ENCODE measurements at places on chromosomes 4 and X.

GRCh38 chr4:151649479-151649878, 111.3 kb downstream of the GATB start:
- DNase-seq = no peak

- no peak for DNase-seq
Measured at GRCh38 chrX:121641560-121641959, 594.1 kb downstream of the GLUD2 start.

DNA sequence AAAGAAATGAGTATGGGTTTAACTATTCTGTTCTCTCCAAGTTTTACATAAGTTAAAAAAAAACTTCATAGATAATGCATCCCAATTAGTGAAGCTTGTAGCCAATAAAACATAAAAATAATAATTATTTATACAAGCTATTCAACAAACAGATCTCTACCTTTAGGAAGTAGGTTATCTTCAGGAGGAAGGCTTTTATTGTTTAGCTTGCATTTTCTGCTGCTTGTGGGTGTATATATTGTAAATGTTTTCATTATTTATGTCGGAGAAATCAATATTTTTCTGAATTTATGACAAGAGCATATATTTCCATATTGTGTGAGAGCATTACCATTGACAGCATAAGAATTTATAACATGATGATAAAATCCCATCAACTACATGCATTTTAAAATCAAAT, 208.3 kb downstream of the TRAM1L1 start:
- DNase-seq = no peak

- DNase-seq = no peak
Measured at GRCh38 chr4:3252831-3253641, 4.1 kb downstream of the MSANTD1 start.

GRCh38 chr4:186021461-186022167, 47.3 kb upstream of the TLR3 start:
- no peak for DNase-seq

DNA sequence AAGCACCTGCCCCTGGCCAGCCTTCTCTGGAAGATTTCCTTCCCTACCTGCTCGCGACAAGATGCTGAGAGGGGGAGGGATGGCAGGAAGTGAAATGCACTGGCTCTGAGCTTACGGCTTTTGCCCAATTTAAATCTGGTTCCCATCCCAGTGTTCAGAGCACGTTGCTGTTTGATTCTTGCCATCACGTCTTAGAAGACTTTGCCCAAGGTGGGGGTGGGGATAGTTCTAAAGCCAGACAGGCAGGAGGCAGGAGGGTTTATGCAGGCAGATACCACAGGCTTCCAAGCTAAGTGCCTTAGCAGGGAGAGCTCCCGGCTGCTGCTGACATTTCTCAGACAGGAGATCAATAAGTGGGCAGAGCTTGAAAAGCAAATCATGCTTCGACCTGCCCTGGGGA, 393.9 kb downstream of the MID1IP1 start:
- no peak for DNase-seq

- peak; percentile 26 for DNase-seq
Measured at GRCh38 chrX:47634871-47635575, 5.3 kb upstream of the CFP start.

DNA sequence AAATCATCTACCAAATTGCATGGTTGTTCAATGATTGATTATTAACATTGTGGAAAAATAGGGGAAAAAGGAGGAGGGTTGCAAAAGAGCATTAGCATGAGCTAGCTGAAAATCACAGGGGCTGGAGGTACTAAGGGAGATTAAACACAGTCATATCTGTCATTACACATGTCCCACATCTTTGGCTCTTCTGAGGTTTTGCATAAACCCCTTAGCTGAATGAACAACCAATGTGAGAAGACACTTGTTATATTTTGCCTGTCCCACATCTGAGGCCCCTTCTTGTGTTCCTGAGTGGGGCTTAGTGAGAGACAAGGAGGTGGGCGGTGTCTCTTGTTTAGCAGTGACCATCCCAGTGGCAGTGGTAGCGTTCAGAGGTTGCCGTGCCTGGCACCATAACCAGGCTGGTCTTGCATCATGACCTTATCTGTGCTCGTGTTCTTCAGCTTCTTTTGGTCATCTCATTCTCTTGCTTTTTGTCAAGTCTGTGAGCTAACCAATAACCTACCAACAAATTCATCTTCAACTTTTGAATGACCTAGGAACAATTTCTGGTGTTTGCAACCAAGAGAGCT, 95.6 kb downstream of the MID1IP1 start:
- DNase-seq = no peak

DNA sequence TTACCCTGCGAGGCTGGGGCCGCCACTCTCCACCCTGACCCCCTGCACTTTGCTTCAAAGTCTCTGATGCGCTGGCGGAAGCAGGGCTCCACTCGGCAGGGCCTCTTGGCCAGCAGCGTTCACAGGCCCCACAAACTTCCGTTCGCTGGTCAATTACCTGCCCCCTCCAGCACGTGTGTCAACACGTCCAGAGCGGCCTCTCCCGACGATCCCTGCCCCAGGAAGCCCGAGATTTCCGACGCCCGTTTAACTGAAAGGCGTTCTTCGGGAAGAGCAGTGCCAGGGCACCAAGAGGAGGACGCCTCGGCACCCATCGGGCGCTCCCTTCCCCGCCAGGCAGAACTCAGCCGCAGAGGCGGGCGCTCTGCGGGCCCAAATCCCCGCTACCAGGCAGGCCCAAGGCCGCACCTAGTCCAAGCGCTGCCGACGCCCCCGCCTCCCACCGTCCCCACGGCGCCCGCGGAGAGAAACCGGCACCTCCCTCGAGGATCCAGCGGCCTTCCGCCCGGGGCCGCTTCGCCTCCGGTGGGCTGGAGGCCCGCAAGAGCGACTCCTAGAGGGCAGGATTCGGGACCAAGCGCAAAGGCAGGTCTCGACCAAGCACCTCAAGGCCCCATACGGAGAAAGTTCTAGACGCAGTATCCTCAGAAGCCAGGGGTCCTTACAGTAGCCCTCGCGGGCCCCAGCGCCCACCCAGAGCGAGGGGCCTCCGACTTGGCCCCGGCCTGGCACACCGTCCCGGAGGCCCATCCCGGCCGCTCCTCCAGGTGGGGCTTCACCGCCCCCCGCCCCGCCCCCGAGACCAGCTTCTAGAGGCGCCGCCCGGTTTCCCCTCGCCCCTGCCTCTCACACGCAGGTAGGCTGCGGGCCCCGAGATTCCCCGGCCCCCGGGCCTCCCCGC, 586 bp downstream of the BCAP31 start:
- peak; percentile 42 for DNase-seq

- no peak for DNase-seq
Measured at GRCh38 chr4:126916049-126916625, 716.6 kb upstream of the INTU start.

DNA sequence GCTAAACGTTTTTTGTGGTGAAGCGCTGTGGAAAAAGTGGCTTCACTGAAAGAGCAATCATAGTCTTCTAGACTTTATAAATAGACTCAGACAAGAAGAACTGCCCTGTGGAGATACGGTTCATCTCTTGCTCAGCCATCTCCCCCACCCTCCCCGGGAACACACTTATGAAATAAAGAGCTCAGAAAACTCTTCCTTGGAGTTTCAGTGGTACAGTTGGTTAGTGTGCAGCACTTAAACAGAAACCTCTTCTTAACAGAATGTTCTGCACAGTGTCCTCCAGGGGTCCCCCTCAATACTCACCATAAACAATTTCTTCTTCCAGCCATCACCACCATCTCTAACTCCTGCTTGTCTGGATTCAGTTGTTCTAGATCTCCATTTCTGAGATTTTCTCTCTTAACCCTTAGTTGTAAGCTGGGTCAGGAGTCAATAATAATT, 313.0 kb downstream of the ARHGAP10 start:
- no peak for DNase-seq

- DNase-seq = peak; percentile 62
Measured at GRCh38 chrX:154136627-154137161, 7.3 kb upstream of the OPN1LW start.

GRCh38 chr4:180152831-180153230, 2090.4 kb upstream of the TENM3 start:
- DNase-seq = no peak

- peak; percentile 34 for DNase-seq
Measured at GRCh38 chr4:153151535-153152455, 52.4 kb upstream of the TRIM2 start.

DNA sequence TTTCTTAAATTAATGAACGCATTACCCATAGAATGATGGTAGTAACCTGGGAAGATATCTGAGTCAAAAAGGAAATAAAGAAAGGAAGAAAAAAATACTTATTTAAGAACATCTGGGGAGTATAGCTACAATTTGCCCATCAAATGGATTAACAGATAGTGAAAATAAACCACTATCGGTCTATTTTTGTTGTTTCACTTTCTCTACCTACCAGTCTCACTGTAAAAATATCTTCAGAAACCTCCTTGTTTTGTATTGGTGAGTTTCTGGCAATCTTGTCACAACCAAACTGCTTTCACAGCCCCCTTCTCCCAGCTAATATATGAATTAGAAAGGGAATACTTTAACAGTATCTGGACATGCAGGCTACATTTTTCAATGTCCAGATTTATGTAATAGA, 783.5 kb downstream of the STPG2 start:
- no peak for DNase-seq
